Stimulated activated CD8-positive, alpha-beta memory T cell treated with anti-CD3 and anti-CD28 coated beads, Interleukin-2, amount 100 ng/mL, for 1 hour (primary cell): ENCODE measurements at places on chromosomes 7 and 10.

DNA sequence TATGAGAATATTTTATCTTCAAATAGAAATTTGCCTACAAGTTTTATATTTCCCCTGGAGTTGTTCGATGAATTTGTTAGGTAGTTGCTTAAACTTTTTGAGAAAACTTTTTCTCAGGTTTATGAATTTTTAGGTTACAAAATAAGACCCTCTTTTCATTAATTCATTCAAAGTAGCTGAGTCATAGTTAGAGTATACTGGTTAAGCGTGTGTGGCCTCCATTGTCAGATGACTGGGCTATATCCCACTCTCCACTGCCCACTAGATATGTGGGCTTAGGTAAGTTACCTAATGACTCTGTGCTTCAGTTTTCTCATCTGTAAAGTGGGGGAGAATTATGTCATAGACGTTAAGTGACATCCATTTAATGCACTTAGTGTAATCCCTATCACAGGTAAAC, 1.0 kb downstream of the ASB15 start:
- no peak for DNase-seq

GRCh38 chr10:127922675-127923366, 15.9 kb downstream of the PTPRE start:
- DNase-seq: no peak

DNA sequence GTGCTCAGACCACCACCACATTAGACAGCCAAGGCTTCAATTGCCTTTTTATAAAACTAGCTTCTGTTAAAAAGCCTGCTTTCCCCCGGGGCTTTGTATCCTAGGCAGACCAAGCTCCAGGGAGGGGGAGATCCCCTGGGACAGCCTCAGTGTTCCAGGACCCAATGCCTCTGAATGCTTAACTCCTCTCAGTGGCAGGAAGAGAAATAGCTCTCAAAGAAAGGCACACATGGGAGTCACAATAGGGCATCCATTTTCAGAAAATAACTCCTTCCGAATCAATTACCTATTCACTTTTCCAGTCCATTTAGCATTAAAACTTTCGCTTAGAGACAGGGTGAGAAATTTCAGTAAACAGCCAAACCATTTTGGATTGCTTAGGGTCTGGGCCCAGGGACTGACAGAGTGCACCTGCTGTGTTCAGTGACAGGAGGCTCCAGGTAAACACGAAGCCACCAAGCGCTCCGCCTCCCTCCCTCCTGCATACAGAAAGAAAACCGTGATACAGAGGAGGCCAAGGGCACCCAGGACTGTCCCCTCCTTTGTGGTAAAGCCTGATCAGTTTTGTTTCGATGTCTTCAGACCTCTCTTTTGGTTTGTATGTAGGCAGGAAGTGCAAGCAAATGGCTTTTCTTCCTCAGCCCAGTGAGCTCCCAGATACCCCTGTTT, 599.7 kb downstream of the KCNMA1 start:
- no peak for DNase-seq

GRCh38 chr10:103490986-103491314, 2.6 kb upstream of the NEURL1 start:
- no peak for DNase-seq
